ENCODE measurements at places on chromosomes 13 and 19.

DNA sequence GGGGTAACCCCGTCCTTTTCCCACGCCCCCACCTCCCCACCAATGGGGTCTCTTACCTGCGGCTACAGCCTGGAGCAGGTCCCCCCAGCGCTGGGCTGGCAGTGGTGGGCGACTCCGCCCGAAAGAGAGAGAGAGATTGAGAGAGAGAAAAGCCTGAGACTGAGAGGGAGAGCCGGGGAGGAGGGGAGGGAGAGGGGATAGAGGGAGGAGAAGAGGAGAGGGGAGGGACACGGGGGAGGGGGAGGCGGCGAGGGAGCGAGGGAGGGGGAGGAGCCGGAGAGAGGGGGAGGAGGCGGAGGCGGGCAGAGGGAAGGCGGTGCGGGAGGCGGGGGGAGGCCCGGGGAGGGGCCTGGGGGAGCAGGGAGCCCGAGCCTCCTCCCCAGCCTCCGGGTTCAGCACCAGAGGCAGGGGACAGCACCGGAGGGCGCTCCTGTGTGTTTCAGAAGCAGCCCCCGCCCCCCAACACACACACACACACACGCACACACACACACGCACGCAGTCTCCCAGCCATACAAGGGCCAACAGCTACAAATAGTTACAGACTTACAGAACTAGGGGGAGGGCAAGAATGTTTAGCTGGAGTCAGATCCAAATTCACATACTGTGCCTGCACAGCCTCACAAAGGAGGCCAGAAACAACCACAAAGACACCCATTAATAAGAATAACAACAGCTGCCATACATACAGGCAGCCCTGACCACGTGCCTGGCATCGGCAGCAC is at the start of gene SLC8A2:
SLC8A2 (minus strand) TSS at position 161 of the 725 bp plus-strand sequence. CDS start 5,490 bp downstream, outside the sequence.
- peak; percentile 79 for DNase-seq

GRCh38 chr13:41122838-41123237 is 9.8 kb downstream of the KBTBD6 start:
- DNase-seq: no peak

- peak; percentile 86 for DNase-seq
Measured at GRCh38 chr19:43798546-43799409, 3.5 kb downstream of the LYPD5 start.

- DNase-seq: no peak
Measured at GRCh38 chr19:42436006-42436405, 6.7 kb downstream of the CXCL17 start.

DNA sequence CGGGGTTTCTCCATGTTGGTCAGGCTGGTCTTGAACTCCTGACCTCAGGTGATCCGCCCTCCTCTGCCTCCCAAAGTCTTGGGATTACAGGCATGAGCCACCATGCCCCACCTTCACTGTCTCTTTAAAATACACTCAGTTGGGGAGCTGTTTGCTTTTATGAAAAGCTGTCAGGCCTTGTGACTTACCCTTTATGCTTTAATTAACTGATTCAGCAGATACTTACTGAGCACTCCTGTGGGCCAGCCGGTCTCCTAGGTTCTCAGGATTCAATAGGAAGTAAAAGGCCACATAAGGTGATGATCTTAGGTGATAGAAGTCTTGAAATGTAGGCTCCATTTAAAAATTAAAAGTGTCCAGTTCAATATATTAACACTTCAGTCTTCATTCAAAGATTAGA is 7.5 kb downstream of the UBAC2 start:
- DNase-seq: no peak

- DNase-seq: no peak
Measured at GRCh38 chr13:113996081-113996911, 22.4 kb upstream of the C13orf46 start.

DNA sequence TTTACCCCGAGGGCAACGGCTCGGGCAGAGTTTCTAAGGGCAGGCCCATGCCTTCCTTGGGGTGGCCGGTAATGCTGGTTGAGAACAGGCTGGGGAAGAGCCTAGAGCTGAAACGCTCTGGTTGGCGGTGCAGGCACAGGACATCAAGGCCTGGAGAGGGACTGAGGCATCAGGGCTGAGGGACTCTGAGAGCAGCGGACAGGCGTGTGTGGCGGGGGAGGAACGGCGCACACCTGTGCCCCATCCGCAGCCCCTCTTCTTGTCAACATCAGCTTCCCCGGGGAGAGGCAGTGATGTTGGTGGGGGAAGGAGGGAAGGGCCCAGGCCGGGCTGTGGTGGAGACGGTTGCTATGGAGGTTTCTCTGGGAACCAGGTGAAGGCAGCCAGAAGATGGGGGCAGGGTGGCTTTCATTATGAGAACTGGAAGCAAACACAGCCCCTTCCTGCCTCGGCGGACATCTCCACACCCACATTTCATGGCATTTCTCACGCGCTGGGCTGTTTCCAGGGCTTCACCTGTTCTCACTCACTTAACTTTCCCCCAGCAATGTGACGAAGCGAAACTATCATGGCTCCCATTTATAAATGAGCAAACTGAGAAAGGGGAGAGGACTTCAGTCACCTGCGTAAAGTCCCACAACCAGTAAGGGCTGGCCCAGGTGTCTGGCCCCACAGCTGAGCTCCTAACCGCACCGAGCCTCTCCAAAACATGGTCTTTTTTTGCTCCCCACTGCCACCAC is 8.2 kb upstream of the ATF5 start:
- peak; percentile 92 for DNase-seq

DNA sequence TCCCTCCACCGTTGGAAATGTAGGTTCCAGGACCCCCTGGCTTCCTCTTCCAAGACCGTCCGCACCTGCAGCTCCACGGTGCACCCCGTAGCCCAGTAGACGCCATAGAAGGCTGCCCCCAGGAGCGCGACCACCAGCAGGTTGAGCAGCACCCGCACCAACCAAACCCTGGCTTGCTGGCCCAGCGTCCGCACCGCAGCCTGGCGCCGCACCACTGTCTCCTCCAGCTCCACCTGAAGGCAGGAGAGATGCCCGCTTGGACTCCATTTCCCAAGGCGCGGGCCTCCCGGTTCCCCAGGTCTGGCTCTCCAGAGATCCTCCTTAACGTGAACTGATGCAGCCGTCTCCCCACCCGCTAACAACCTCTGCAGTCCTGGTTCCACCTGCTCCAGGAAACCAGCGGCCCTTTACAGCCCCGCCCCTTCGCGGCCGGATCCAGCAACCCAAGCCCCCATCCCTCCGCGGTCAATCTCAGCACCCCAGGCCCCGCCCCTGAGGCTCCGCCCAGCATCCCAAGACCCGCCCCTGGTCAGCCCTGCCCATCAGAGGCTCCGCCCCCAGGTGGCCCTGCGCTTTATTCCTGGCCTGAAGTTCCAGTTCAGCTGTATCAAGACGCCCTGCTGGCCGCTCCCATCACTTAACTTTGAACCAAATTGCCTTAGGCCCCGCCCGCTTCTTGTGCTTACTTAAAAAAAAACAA is 5.0 kb upstream of the LENG1 start:
- no peak for DNase-seq

GRCh38 chr13:44305917-44306370 is 67.7 kb upstream of the SERP2 start:
- DNase-seq: no peak

- no peak for DNase-seq
Measured at GRCh38 chr13:84032116-84032515, 149.8 kb upstream of the SLITRK1 start.

DNA sequence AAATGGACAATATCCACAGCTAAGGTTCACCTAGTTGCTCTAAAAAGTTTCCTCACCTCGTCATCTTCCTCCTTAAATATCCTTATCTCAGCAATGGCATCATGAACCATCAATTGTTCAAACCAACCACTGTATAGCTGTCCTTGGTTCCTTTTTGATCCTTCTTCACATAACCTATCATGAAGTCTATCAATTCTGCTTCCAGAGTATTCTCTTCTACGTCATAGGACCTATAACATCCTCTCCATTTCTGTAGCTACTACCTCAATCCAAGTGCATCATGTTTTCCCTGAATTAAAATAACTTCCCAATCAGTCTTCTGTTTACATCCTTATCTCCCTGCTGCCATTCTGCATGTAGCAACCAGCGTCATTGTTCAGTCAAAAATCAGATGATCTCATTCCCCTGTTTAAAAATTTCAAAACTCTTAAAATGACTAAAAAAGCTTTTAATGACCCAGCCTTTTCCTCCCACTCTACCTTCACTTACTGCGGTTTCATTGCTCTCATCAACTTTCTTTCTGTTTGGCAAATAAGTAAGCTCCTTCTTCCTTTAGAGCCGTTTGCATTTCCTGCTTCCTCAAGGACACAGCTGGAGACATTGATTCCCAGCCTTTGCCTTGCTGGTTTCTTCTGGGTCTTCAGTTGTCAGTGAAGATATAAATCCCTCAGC is 223.9 kb upstream of the MIR17HG start:
- DNase-seq: no peak

DNA sequence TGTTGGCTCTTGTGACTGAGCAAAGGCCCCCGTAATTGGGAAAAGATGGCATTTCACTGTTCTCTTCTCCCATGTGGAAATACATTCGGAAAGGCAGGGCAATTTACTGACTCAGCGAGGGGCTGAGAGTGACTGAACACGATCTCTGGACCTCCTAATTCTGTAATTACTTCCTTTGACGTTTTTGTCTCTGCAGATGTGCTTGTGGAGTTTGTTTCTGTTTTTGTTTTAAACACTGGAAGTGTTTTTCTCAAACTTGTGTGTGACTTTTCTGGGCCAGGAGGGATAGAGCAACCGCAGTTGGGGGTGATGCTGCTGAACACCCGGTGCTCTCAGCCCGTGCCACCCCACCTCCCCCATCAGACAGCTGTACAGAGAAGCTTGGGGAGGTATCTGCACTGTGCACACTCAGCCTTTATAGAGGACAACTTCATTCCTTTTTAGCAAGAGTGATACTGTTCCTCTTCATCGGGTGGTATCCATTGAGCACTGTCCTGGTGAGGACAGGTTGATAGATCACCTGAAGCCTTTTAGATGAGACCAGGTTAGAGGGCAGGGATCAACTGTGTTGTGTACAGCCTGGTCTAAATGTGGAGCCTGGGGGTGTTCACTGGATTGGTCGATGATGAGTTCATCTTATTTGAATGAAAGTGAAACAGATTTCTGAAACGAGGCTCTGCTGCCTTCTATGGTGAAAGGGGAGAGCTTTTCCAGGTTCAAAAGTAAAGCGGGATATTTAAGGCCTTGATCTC is 117.4 kb downstream of the ESD start:
- no peak for DNase-seq

- no peak for DNase-seq
Measured at GRCh38 chr13:33838647-33839046, 20.7 kb downstream of the RFC3 start.

DNA sequence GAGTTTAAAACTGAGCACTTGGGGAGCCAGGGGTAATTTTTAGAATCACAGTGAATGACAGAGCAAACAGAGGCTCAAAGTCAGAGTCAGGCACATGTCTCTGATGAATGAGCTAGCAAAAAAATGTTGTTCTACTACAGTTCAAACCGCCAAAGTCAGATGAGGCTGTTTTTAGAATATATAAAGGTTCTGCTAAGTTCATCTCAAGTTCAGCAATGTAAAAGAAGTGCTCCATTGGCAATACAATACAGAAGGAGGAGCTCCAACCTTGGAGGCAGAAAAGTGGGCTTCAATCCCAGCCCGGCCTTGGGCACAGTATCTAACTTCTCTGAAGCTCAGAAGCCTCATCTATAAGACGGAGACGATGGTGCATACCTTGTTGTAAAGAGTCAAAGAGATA is 70.1 kb upstream of the IPO5 start:
- DNase-seq: no peak

DNA sequence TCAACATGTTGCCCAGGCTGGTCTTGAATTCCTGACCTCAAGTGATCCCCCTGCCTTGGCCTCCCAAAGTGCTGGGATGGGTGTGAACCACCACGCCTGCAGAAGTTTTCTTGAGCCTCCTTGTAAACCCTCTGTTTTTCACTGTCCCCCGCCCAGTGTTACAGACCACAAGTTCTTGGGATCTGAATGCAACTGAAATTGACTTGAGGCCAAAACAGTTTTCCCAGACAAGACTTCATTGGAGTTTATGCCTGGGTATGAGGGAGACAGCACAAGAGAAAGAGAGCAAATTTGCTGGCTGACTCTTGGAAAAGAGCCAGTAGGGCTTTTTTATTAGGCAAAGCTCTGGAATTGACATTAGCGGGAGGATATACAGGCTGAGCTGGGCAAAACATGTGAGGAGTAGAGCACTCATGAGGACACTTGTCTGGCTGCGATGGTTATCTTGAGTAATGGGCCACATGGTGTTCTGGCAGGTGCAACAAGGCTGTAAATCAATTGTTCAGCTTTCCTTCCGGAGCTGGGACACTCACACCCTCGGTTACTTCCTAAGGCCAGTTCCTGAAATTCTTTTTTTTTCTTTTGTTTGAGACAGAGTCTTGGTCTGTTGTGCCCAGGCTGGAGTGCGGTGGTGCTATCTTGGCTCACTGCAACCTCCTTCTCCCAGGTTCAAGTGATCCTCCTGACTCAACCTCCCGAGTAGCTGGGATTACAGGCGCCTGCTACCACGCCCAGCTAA is 12.7 kb upstream of the HNRNPL start:
- peak; percentile 19 for DNase-seq

GRCh38 chr13:76292031-76292430 is 594.2 kb downstream of the KCTD12 start:
- no peak for DNase-seq

DNA sequence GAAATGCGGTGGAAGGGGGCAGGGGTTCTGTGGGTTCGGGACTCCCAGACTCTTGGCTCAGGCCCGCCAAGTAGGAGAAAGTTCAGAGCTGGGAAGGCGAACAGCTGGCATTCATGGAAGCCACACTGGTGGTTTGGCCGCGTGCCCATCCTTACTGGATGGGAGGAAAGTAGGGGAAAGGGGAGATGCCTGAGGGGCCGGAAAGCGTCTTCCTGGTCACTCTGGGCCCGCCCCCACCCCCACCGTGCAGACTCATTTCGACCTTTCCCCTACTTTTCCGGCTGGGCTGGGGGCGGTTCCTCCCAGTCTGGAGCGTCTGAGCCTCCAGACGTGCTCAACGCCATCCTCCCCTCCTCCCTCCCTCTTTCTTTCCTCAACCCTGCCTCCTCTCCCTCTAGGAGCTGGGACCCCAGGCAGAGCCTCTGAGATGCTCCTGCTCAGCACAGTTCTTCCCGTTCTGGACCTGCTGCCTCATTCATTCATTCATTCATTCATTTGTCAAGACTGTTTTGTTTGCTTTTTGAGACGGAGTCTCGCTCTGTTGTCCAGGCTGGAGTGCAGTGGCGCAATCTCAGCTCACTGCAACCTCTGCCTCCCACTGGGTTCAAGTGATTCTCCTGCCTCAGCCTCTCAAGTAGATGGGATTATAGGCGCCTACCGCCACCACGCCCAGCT is 3.5 kb downstream of the ANGPTL4 start:
- no peak for DNase-seq

- DNase-seq: no peak
Measured at GRCh38 chr13:38951525-38952313, 38.9 kb downstream of the STOML3 start.

- DNase-seq: no peak
Measured at GRCh38 chr13:24172071-24172470, 11.6 kb downstream of the SPATA13 start.

DNA sequence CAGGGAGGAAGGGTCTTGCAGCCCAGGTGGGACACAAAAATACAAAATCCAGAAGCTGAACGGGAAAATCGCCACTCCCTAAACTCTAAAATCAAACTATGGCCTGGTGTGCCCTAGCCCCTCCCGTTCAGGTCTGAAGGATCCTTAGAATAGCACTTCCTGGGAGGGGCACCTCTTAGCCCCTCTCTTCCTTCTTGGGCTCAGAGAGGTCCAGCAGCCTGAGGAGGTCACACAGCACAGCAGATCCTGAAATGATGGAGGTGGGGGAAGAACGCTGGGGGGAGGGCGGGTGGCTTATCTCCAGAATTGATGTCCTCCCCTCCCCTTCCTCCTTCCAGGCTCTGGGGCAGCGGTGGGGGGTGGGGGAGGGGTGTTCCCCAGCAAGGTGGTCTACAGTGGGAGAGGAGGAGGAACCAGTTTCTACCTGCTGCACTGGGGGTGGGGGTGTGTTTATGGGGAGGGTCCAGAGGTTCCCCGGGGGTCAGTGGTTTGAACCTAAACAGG is 1.9 kb downstream of the DIRAS1 start:
- no peak for DNase-seq
